Activated T-helper 2 cell treated with anti-CD3 and anti-CD28 coated beads, Interferon-gamma antibody, Interleukin-2, Interleukin-4, amounts not matched to agents 10 μg/mL and 5 μg/mL and 100 μg/mL, durations not matched to agents 14 hours and 24 hours and 36 hours (primary cell): ENCODE measurements at places on chromosomes 11 and 22.
A peak's percentile ranks its signal among the peaks of the same experiment; 100 is the strongest.

DNA sequence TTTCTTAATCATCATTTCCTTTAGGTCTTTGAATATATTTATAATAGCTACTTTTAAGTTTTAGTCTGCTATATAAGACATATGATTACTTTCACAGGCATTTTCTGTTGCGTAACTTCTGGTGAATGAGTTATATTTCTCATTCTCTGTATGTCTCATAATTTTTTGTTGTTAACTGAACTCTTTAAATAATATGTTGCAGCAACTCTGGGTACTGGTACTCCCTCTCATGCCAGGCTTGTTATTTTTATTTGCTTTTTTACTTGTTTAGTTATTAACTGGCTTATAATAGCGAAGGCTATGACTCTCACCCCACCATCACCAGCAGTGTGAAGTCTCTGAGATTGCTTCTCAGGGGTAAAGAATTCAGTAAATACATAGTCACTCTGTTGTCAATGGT lies 524.2 kb upstream of the CHORDC1 start:
- no peak for DNase-seq

GRCh38 chr22:35582861-35583670 lies 34.1 kb downstream of the MB start:
- DNase-seq, result peak; percentile 36

DNA sequence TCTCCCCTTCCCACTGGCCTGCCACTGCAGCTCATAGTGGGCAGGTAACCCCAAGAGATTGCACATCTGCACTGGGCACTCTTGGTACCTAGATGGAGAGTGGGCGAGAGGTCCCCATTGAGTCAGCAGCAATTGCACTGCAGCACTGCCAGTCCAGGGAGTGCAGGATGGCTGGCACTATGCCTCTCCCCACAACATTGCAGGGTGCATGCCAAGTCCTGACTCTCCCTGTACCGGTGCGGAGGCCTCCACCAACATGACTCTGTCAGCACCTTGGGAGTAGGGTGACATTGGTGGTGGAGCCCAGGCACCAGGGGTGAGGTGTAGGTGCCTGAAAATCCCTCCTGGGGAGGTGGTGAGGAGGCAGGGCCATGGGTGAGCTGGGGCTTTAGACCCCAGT lies 82.2 kb downstream of the TRAF6 start:
- no peak for DNase-seq

- no peak for DNase-seq
Measured at GRCh38 chr11:132782102-132782501, 750.2 kb downstream of the OPCML start.

DNA sequence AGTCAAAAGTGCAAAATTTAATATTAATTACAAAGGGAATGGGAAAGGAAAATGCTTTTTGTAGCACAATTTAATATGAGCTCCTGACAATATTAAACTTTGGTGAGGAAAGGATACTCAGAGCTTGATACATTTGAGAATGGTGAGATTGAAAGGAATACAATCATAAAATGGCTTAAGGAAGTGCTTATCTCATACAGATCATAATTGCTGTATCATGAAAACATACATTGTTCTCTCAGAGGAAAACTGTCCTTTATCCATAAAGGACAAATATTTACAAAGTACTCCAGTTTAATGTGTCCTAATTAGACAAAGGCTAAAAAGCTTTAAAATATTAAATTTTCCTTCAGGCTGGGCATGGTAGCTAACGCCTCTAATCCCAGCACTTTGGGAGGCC lies 260.4 kb downstream of the TMEM135 start:
- DNase-seq, result no peak

DNA sequence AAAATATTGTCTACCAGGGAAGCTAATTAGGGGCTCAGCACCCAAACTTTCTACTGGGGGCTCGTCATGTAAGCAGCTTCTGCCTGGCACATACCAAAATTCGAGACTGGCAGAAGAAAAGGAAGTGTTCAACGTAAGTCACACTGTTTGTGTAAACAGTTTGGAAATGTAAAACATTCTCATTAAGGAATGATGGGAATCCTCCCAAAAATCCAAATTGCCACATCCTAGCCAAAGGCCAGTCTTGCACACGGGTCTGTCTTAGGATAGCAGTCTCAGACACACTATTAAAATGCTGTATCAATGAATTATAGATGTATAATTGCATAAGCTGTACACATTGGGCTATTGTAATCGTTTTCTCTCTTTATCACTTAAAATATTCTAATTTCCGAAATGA lies 28.9 kb downstream of the CUL5 start:
- no peak for DNase-seq

DNA sequence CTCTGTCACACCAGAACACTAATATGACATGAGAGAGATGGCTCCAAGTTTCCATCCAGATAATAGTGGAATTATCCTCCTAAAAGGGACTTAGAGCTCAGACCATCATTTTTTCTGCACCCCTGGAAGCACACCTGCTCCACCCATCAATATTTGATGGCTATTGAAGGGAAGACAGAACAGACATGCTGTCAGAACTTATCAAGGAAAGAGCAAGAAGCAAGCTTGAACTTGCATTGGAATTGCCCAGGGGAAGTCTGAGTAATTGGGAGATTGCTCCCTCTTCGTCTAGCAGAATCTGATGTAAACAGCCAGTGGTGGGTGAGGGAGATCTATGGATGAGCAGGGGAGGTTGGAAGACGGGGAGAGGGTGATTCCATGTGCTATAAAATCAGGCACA lies 874.4 kb upstream of the TENM4 start:
- DNase-seq, result no peak

- DNase-seq, result no peak
Measured at GRCh38 chr22:20384865-20385264, 9.1 kb upstream of the ZNF74 start.

GRCh38 chr11:125873881-125874555 lies 13.4 kb upstream of the HYLS1 start:
- DNase-seq, result no peak

DNA sequence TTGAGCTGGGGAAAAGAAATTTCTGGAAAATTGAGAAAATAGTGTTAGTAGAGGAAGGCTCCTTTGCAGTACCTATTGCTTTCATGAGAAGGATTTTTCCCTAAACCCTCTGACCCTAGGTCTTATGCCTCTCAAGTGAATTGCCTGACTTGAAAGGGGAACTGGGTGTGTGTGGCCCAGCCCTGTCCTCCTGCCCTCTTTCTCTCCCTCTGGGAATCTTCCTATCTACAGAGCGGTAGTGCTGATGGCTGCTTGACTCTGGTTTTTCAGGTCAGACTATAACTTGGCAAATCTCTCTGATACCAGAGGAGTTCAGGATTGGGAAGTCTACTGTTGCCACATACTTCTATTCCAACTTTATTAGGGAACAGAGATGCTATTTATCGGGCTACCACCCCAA lies 19.2 kb downstream of the CAVIN3 start:
- no peak for DNase-seq

- DNase-seq, result no peak
Measured at GRCh38 chr22:37924386-37925065, 18.4 kb downstream of the MICALL1 start.

DNA sequence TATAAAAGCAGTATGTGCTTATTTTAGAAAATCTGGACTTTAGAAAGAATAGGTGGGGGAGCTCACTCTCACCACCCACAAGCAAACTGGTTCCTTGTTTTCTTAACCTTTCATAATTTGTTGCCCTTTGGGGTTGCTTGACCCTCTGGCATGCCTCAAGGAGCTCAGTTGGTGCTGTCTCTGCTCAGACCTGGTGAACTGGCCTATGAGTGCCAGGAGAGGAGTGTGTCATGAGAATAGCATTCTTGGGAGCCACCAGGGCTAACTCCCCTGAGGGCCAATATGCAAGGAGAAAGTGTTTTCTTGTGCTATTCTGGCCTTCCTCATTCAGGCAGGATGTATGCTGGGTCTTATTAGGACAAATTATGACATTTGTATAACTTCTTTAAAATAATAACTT lies 21.0 kb upstream of the AMOTL1 start:
- no peak for DNase-seq

GRCh38 chr11:73752216-73752867 lies 8.5 kb downstream of the RAB6A start:
- no peak for DNase-seq

- DNase-seq, result no peak
Measured at GRCh38 chr22:45163099-45163450, 650 bp upstream of the NUP50 start.

DNA sequence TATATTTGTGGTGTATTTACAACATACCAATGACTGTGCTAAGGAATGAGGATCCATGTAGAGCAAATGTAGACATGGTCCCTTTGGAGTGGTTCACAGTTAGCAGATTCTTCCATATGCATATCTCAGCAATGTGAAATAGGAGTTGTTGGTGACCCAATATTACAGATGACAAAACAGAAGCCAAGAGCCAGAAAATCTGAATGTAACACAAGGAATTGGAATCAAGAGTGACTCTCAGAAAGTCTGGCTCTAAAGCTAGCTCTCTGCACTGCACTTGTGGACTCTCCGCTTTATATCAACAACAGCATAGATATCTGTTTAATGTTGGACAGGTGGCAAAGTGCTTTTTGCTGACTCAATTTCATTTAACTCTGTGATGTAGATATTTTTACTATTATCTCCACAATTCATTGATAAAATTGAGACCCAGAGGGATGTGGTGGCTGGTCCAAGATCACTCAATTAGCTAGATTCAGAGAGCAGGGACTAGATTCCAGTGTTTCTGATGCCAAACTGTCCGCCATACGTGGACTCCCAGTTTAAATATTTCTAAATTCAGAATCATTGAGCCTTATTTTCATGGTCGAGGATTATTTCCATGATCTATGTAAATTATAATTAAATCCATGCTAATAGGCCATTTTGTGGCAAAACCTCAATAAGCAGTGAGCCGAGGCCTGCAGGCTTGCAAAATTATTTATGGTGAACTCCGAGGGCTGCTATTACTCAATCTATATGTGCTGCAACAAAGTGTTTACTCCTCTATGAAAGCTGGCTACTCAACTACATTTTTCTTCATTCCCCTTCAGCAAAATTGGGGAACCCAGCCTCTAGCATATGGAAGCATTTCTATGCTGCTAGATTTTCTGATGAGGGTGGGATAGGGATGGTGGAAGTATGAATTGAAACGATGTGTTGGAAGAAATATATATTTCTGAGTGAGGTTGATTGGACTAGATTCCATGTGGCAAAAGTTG lies 21.1 kb upstream of the TENM4 start:
- DNase-seq, result no peak
